ENCODE measurements at places on chromosomes 11 and 22.

DNA sequence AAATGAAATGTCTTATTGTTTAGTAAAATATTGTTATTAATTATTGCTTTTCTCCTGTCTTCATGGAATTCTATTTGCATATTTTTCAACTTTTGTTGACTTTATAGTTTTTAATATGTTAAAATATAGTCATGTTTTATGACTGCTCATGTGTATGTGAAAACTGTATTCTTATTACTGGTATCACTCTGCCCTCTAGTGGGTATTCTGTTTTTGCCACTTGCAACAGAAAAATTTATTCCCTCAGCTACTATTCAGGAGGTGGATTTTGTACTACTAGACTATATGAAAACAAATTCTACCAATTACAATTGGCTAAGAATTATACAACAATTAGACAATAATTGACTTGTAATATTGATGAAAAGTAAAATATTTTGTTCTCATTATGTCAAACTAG, 45.0 kb downstream of the OR4C6 start:
- no peak for DNase-seq

- DNase-seq = no peak
These were observed 41.1 kb downstream of the OSBPL5 start for GRCh38 chr11:3123761-3124733.

DNA sequence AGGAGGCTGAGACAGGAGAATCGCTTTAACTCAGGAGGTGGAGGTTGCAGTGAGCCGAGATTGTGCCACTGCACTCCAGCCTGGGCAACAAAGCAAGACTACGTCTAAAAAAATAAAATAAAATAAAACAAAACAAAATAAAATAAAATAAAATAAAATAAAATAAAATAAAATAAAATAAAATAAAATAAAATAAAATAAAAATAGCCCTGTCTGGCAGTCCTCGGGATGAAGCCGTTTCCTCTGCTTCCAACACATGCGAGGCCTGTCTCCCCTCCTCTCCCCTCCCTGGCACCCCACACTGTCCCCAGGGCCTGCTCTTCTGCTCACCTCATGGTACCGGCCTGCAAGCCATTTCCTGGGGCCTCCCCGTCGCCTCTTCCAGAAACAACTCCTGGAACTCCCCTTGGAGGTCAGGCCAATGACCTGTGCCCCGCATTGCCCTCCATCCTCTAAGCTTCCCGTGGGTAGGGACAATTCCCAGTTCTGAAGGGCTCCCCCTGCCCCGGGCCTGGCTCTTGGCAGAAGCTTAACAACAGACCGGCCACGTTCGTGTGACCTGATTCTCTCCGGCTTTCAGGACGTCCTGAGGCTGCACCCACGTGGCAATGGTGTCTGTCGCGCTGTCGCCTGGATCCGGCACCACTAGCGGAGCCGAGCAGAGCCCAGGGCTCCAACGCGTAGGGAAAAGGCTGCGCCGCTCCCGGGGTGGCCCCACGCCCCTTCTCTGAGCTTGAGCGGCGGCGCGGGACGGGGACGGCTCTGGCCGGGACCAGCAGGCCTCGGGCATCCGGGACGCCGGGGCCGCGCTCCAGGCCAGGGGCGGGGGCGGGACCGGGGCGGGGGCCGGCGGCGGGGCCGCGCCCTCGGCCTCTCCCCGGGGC, 456 bp upstream of the PARVB start:
- DNase-seq = no peak

- DNase-seq = no peak
These were observed 43.2 kb downstream of the KIAA1671 start for GRCh38 chr22:24995649-24996180.

- no peak for DNase-seq
These were observed 331.8 kb upstream of the MPPED2 start for GRCh38 chr11:30917859-30918478.

DNA sequence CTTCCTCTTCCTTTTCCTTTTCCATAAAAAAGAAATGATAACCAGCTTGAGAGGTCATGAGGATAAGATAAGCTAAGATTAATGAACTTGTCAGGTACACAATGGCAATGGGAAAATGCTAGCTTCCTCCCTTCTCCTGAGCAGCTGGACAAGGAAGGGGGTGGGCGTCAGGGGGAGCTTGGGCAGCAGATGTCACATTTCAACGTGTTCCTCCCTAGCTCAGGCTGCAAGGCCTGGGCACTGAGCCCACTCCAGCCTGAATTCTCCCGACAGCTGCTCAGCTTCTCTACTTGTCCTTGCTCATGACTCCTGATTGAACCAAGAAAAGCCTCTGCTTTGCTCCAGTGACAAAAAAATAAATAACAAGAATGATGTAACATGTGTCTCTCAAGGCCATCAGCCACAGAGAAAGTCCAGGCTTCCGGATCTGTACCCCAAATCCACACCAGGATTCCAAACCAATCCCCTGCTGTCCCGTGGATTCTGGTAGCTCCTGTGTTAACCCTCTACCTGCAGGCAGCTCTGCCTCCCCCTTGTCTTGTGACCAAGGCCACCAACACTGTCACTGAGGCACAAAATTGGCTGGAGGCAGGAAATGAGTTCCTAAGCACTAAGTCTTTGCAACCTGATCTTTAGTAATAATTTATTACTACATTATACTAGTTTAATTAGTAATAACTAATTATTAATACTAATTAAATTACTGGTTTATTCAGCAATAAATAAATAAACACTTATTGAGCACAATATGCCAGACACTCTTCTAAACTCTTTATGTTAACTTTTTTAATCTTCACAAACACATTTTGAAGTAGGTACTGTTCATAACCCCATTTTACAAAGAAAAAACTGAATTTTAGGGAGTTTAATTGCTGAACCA, 146.5 kb downstream of the CCDC34 start:
- DNase-seq = no peak

GRCh38 chr22:50184902-50185374, 775 bp upstream of the TRABD start:
- DNase-seq = no peak

DNA sequence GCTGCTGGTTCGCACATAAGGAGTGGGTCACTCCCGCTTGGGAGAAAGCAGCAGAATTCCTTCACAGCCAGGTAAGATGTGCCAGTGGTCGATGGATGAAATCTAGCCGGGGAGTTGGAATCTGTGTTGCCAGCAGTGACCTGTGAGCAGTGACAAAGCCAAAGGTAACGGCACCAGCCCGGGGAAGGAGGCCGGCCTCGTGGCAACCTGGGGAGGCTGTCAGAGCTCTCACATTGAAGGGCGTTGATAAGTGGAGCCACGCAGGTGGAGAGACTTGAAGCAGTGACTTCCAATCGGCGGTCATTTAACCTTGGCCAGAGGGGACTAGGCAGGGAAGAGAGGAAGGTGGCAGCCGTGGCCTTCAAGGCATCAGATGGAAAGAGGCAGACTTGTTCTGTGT, 58.8 kb downstream of the ARHGAP8 start:
- no peak for DNase-seq

Measured in activated naive CD4-positive, alpha-beta T cell (primary cell).